Calu3 (cell line): ENCODE measurements at places on chromosomes 1 and 21. TPM values are rescaled to one million over a fixed set of nuclear protein-coding genes. Genes with fewer than 3 reads are reported as not detected.

DNA sequence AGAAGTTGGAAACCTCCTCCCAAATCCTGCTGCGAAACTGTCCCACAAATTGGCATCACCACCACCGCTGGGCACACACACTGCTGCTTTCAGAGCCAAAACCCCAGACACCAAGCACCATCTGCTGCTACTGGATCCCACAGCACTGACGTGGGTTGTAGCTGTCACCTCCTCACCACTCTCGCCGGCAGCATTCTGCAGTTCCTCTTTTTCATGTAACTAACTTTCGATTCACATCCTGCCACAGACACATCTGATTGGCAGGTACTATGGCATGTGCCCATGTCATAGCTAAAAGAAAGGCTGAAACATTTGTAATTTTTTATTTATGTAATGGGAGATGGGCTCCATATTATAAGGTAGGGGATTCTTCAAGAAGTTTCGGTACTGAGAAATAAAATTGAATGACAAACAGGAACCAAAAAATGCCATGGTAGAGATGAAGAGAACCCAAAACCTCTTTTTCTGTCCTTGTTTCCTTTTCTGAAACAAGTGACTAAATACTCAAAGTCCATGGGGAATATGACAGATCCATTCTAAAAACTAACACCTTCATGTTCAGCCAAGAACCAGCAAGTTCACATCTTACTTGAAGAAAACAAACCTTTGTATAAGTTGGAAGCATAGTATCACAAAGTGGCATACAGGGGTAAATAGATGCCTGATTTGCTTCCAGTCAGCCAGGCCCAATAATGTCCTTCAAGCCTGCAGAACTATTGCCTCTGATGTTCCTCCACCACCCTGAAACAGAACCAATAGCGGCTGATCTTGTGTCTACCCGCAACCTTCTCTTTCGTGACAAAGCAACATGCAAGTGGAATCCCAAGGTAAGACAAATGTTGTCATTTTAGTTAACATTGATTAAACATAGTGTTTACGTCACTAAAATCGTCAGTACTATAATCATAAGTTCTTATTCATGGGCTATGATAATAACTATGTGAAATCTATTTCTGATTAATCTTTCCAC is 26.6 kb upstream of the RGS13 start:
- DNase-seq = no peak

DNA sequence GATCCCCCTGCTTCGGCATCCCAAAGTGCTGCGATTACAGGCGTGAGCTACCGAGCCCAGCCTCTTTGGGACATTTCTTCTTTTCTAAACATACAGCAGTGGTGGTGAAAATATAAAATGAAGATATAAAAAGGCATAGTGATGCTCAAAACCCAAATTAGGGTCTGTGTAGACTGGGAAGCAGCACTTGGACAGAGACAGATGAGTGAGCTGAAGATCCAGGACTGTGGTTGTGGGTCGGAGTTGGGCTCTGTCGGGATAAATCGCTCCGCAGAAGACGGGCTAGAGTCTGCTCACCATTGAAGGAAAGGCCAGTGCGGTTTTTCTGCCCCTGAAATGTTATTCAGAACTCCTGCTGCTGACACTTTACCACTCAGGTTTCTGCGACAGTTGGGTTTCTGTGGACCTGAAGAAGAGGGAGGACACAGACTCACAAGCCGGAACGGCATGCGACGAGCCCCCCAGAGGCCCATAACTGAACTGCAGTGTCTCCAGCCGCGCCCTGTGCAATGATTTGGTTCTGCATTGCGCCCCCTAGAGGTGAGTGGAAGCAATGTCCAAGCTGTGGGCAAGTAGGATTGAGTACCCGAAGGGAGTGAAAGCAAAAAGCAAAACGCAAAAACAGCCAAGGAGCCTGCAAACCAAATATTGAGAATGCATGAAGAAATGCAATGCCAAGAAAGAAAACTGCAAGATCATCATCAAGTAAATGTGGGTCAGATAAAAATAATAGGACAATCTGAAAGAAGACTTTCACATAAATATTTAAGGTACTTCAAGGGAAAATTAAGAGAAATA is 66.6 kb downstream of the GABPA start:
- DNase-seq = peak; percentile 84

DNA sequence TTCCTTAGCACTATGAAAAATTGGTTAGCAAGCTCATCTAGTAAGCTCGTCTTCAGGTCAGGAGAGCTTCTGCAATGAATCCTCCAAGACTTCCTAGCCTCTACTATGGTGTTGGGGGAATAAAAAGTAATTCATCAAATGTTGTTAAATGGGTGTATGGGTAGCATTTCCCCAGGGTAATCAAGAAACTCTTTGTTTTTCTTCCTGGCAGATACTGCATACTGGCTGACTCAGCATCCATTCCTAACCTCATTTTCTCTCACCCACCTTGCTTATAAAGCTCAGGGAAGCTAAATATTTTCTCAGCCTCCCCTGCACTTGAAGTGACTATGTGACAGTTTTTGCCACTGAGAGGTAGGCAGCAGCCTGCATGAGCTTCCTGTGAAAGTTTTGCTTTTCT is 83.4 kb downstream of the MAB21L3 start:
- no peak for DNase-seq

DNA sequence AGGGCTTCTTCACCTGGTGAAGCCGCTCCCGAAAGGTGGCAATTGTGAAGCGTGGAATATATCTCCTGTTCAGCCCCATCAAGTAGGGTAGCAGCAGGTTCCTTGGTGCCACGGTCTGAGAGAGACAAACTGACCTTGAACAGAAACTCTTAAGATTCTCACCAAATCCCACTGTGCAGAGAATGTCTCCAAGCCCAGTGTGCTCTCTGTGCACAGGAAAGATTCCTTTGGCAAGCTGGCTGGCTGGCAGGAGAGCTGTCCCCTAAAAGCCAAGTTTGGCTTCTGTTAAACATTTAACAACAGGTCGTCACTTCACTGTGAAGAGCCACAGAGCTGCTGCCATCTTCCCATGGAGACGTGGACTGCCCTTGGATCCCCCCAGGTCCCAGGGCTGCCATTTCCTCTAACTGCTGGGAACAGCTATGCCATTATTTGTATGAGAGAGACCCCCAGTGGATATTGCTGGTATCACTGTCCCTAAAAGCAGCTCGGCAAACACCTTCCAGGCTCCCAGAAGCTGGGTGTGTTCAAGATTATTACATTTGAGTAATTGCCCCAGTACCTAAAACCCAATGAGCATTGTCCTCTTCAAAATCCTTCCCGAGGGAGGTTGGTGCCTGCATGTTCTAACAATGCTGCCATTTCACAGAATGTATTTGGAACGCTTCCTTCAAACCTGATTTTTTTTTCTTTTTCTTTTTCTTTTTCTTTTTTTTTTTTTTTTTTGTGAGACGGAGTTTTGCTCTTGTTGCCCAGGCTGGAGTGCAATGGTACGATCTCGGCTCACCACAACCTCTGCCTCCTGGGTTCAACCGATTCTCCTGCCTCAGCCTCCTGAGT is 71.8 kb downstream of the CD58 start:
- peak; percentile 75 for DNase-seq

Gene OR2L3
- not detected in 2 replicates for total RNA-seq

- DNase-seq = no peak
Observed at GRCh38 chr1:31888291-31888690, 49.9 kb downstream of the PTP4A2 start.

Gene DMBX1
- 0.88 and 2.3 TPM in 2 replicates for total RNA-seq

DNA sequence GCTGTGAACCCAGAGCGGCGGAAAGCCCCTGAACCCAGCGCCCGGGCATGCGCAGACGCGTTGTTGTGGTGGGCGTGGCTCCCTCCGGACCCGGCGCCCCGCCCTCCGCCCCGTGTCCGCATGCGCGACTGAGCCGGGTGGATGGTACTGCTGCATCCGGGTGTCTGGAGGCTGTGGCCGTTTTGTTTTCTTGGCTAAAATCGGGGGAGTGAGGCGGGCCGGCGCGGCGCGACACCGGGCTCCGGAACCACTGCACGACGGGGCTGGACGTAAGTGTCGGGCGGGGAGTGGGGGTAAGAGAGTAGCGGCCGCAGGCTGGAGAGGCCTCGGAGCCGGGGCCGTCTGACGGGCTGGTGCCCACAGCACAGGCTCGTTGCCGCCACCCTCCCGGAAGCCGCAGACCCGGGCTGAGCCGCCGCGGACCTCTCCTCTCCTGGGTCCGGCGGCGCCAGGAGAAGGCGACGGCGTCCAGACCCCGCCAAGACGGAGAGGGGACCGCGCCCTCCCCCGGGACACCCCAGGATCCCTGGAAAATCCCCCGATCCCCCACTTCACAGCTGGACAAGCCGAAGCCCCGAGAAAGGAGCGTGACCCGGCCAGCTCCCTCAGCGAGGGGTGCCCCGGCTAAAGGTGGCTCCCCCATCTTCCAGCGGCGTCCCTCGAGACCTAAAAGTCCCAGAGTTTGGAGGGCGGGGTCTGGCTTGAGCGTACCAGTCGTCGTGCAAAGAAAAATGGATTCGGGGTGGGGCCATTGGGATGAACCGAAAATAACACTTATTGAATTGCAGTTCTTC is at the start of gene TMEM50A:
TSS of gene TMEM50A (plus strand) at position 147 of the 794 bp plus-strand sequence. CDS start 2,153 bp downstream, outside the sequence.
- peak; percentile 86 for DNase-seq

Gene ADGRB2
- total RNA-seq = 1.9 and 2.9 TPM in 2 replicates

Gene PKLR
- not detected in 2 replicates for total RNA-seq

GRCh38 chr1:209268479-209268878 is 315.0 kb upstream of the CAMK1G start:
- DNase-seq = no peak

GRCh38 chr1:27132624-27133023 is 22.3 kb downstream of the SLC9A1 start:
- DNase-seq = no peak

GRCh38 chr1:214525535-214526019 is 25.8 kb downstream of the PTPN14 start:
- no peak for DNase-seq

Gene SLFNL1
- 0.52 and 0.83 TPM in 2 replicates for total RNA-seq

GRCh38 chr1:246117066-246117791 is 389.9 kb downstream of the SMYD3 start:
- DNase-seq = peak; percentile 67

Gene B3GALT5
- total RNA-seq = 40.8 and 48.2 TPM in 2 replicates

DNA sequence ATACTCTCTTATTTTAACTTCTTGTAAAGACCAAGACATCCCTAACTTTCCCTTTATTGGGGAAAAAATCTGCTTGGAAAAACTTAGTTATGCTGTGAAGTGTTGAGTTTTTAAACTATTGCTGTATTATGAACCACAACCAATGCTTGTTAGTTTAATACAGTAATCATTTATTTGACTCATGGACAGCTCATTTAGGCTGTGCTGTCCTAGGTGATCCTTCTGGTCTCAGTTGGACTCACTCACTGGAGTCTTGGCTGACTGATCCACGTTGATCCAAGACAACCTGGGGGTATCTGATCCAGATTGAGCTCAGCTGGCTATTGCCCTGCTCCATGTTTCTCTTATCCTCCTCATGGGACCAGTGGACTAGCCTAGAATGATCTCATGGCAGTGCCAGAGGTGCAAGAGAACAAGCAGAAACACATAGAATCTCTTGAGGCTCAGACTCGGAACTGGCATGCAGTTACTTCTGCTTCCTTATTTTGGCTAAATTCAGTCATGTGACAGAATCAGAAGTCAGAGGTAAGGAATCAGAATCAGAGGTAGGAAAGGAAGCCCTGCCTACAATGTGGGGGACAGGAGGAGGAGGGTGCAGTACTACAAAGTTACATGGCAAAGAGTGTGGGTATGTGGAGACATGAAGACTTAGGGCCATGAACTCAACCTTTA is 156.5 kb downstream of the FGGY start:
- no peak for DNase-seq

DNA sequence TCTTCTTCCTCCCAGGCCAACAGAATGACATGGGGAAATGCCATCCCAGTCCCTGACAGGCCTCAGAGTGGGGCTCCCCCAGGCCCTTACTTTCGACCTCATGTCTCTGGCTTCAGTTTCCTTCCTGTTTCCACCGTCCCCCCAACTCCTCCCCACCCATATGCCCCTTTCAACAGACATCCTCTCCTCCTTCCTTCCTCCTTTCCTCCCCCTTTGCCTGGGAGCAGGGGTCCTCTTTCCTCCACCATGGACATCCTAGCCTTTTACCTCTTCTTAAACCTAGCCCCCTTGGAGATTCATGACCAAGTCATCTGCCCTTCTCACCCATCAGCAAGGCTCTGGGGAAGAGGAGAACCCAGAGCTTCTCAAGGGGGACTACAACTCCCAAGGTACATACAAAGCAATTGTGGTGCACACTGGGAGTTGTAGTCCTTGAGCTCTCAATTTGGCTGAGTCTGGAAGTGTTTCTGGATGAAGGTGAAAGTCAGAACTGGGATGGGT is 4.0 kb downstream of the ZBTB7B start:
- no peak for DNase-seq
